ENCODE measurements at places on chromosomes 3 and 15.

- DNase-seq: no peak
Observed at GRCh38 chr3:23654571-23654970, 151.2 kb upstream of the UBE2E1 start.

GRCh38 chr3:37520907-37521341, 340.8 kb upstream of the CTDSPL start:
- no peak for DNase-seq

GRCh38 chr15:41836713-41837454, 1.8 kb upstream of the PLA2G4B start:
- no peak for DNase-seq

DNA sequence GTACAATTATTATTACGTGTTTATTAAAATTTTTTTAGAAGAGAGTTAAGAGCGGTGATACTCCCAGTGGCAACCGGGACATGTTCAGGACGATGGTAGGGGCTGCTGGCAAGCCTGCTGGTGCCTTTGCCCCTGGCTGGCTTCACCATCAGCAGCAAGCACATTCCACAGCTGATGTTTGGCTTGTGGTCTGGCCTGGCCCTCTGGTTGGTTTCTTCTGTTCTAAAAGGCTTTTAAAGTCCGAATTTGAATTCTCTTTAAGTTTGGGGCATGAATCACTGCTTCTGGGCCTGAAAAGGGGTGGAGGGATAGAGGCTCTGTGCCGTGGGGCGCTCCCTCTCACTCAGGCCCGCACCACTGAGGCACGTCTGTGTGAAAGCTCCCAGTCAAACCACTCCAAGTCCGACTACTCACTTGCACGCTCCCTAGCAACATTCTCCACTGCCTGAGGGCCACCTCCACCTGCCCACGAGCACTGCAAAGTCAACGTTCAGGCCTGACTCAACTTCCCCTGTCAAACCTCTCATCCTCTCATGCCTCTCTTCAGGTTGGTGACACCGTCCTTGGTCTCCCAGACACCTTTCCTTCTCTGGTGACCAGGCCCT, 10.1 kb downstream of the ITGA11 start:
- DNase-seq: no peak

GRCh38 chr3:105423397-105423796, 56.7 kb downstream of the ALCAM start:
- DNase-seq: no peak

- no peak for DNase-seq
Observed at GRCh38 chr3:148551767-148552260, 145.9 kb upstream of the AGTR1 start.

DNA sequence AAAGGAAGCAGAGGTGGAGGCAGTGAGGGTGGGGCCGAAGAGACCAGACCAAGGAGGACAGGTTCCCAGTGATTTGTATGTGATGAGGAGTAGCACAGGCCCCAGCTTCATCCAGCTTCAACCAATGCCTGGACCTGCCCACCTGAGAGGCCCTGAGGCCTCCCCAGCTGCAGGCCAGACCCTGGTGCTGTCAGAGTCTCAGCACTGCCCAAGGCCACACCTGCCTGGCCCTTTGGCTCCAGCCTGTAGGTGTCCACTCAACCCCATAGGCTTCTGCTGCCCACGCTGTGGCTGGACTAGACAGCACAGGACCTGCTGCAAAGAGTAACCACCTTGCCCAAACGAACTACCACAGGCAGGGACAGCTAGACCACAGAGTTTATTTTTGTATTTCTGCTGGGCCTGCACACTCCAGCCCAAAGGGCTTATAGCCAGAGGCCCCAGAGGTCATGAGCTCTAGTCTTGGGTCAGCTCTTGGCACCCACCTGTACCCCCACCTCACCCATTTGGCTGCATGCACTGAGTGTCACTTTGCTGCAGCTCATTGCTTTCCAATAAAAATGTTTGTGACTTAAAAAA, 81.9 kb upstream of the CDV3 start:
- DNase-seq: no peak

- DNase-seq: no peak
Observed at GRCh38 chr15:79004336-79004735, 59.5 kb upstream of the CTSH start.

DNA sequence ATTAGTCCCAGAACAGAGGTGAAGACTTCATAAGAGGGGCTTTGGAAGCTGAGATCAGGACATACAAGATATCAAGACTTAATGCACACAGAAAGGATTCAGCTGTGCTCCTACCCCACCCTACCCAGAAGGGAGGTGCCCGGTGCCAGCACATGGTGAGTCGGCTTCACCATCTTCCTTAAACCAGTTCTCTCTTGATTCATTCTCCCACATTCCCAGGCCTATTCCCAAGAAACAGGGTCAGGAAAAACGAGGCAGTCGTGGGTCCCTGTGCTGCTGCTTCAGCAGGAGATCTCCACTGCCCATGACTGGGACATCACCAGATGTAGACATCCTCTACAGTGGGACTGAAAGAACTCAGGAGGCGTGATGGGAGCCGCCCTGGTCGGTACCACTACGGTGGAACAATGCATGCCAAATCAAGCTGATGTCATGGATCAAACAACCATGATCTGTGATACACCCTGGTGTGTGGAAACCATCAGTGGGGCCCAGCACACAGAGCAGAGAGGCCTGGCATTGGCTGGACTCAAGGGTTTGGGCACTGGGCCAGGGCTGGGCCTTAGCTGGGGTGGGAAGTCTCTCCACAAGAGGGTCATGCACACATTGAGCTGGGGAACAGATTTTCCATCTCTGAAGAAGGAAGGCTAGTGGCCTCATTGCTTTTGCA, 41.9 kb downstream of the CCDC12 start:
- no peak for DNase-seq

DNA sequence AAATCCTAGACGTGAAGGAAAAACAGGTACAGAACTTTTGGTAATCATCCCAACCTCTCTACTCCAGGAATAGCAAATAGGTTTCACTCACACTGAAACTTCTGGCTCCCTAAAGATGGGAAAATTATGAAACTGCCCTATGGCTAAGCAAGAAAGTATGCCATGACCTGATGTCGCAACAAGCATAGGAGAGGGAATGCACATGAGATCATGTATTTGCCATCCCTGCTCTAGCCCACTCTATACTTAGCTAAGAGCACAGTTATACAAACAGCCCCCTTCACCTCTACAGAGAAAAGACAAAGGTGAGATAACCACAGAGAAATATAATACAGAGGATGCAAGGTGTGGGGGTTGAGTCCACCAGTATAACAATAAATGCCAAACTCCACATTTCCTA, 102.7 kb downstream of the TBC1D5 start:
- DNase-seq: no peak

DNA sequence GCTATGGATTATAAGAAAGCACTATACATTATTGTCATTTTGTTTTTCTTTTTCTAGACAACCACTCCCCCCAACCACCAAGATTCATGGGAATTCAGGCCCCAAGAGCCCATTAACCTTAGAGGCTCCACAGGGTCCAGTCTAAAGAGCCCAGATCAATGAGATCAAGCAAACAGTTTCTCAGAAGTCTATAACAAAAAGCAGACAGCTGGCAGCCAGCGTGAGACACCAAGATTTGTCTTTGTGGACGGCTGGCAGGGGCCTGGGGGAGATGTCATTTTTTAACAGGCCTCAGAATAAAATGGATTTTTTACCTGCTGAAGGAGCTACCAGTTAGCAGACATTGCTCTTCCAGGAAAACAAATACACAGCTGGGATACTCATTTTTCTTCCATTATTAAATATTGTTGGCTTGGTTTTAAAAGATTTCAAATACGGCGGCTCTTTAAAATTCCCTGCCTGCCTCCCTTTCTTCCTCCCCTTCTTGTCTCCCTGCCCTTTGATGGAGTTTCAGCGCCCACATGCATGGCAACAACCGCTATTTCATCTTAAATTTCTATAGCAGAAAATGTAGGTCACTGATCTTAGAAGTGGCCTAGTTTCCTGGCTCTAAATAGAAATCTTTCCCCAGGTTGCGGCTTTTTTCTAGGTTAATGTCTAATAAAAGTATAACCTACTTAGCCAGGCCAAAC, 130.6 kb downstream of the FAM174B start:
- no peak for DNase-seq

GRCh38 chr3:33681667-33682066, 36.4 kb downstream of the CLASP2 start:
- no peak for DNase-seq

- DNase-seq: no peak
Observed at GRCh38 chr3:98445949-98446406, 17.0 kb upstream of the OR5K1 start.

DNA sequence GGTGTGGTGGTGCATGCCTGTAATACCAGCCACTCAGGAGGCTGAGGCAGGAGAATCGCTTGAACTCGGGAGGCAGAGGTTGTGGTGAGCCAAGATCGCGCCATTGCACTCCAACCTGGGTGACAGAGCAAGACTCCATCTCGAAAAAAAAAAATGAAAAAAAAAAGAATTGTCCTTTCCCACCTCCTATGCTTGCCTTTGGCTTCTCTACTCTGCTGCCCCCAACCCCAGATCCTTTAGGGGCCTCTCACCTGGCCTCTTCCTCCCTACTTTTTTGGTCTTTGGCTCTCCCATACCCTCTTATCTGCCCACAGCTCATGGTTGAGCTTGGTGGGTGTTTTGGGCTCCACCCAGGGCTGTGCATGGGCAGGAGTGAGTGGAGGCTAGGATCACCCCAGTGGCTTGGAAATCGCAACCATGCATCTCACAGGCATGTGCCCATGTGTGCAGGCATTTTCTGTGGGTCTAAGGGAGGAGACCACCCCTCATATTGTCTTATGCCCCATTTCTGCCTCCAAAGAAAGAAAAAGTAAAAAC, 2.1 kb upstream of the SHISA5 start:
- no peak for DNase-seq

DNA sequence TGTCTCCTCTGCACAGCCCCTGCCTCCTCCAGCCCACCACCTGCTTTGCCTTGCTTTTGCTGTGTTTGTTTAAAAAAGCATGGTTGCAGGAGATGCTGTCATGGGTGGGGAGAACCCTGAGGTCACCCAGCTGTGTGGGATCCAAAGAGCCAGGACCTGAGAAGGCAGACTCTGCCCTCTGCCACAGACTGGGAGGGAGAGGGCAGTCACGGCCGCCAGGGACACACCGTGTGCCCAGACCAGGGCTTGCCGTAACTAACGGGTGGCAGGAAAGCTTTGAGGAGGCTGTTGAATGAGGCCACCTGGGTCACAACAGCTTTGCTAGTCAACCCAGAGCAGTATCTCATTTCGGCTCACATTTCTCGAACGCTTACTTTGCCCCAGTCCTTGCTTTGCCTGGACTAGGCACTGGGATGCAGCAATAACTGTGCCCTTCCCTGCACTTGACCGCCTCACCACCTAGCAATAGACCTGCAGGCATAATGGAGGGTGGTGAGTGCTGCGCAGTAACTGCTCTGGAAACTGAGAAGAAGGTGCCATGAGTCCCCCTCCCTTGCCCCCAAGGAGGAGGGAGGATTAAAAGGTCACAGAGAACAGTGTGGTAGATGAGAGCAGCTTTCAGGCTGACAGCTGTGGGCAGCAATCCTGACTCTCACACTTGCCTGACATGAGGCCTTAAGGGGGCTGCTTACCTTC, 55.0 kb upstream of the CTDSPL start:
- DNase-seq: no peak

- no peak for DNase-seq
Observed at GRCh38 chr15:50676799-50677483, 9.7 kb downstream of the TRPM7 start.

DNA sequence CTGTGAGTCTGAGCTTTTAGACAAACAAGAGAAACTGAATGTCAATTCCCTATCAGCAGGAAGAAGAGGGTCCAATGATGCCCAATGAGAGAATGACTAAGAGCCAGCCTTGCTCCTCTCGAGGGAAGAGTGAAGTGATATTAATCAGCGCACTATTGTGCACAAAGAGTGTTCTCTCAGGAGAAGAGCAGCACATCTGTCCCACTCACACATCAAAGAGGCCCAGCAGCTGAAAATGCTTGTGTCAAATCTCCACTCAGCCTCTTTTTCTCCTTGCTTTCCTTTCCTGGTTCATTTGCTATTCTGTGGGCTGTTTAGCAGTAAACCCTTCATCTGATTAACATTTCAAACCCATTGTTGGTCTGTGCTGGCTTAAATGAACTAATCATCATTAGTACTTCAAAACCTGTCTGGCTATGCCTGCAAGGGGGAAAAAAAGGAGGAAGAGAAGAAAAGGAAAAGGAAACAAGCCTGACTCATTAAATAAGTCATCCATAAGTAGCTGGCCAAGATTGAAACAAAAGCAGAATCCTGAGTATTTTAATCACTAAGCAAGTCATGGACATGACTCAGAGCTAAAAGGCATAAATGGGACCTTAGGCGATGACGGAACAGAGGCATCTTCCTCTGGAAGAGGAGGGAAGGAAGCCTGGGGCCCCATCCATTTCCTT, 912.7 kb downstream of the TUSC7 start:
- no peak for DNase-seq

GRCh38 chr3:168239287-168239686, 143.6 kb upstream of the GOLIM4 start:
- DNase-seq: no peak

GRCh38 chr15:92429378-92430068, 35.8 kb downstream of the ST8SIA2 start:
- DNase-seq: no peak

GRCh38 chr15:74170875-74171578, 2.5 kb upstream of the ISLR start:
- DNase-seq: no peak

- no peak for DNase-seq
Observed at GRCh38 chr3:10839167-10839566, 23.1 kb downstream of the SLC6A11 start.

Data from activated T-cell treated with anti-CD3 and anti-CD28 coated beads for 1 hour (primary cell).